ENCODE measurements at places on chromosomes 5 and 9.
A peak's percentile ranks its signal among the peaks of the same experiment; 100 is the strongest.

DNA sequence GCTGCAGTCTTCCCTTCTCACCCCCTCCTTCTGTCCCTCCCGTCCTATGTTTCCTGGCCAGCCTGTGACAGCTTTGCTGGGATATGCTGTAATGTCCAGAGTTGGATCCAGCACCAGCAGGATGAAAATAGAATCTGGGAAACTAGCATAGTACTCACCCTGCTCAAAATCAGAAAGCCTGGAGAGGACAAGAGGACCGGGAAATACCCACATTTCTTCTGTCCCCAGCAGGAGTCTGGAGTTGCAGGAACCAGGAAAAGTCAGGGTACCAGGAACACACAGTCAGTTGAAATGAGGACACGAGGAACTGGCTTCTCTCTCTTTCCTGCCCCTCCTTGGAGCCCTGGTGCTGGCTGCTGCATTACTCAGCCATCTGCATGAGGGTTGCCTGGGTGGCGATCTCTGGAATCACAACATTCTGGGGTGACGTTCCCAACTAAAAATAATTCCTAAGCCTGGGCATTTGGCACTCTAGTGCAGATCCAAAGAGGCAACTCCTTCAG is 59.6 kb upstream of the NFIL3 start:
- DNase-seq = no peak

- peak; percentile 37 for DNase-seq
Observed at GRCh38 chr5:92687821-92688722, 892.9 kb downstream of the NR2F1-AS1 start.

DNA sequence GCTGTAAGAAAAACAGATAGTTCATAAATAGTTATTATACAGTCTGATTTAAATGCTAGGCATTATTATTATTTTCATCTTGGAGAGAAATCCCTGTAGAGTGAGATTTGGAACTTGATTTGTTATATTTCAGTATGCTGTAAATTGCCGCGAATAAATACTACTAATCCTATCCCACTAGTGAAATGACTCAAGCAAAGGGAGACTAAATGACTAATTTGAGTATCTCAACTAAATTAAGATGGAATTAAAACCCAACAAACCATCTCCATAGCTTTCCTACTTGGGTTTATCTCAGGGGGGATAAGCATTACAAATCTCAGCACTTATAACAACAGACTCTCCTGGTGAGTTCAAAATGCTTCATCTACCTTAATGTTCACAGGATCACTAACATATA is 206.0 kb downstream of the MCTP1 start:
- DNase-seq = no peak

GRCh38 chr5:163497315-163497714 is 8.1 kb upstream of the MAT2B start:
- DNase-seq = no peak

DNA sequence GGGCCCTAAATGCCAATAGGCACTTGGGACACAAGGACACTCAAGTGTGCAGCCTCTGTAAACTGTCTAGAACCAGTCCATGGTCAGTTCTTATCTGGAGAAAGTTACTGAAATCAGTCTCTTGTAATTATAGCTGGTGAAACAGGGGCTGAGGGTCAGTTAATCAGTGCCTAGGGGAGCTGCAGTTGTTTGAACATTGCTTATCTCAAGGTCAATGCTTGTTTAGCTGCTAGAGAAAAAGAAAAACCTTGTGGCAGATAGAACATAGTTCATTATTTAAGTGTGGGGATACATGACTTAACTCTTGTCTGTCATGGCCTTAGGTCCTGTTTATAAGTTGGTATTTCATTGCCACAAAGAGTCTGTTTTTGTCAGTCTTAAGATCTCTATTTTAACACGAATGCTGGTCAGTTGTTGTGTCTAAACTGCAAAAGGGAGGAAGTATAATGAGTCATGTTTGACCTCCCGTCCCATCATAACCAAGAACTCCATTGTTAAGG is 108.0 kb downstream of the STARD4 start:
- no peak for DNase-seq
